ENCODE measurements at places on chromosomes 1 and 21.

- no peak for DNase-seq
These were observed 30.4 kb downstream of the ATP2B4 start for GRCh38 chr1:203656796-203657747.

DNA sequence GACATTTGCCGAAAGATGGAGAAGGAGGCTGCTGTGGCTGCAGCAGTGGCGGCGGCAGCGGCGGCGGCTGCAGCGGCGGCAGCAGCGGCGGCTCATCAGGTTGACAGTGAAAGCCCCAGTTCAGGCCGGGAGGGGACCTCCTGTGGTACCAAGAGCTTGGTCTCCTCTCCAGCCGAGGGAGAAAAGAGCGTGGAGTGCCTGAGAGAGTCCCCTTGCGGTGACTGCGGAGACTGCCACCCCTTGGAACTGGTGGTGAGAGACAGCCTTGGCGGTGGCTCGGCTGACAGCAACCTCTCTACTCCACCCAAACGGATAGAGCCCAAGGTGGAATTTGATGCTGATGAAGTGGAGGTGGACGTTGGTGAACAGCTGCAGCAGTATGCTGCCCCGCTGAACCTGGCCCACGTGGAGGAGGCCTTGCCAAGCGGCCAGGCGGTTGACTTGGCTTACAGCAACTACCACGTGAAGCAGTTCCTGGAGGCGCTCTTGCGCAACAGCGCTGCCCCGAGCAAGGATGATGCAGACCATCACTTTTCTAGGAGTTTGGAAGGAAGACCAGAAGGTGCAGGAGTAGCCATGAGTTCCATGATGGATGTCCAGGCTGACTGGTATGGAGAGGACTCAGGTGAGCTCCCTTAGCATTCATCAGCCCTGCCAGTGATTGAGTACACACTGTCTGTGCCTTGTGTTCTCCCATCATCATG, 6.3 kb downstream of the ZBTB8B start:
- peak; percentile 69 for DNase-seq

DNA sequence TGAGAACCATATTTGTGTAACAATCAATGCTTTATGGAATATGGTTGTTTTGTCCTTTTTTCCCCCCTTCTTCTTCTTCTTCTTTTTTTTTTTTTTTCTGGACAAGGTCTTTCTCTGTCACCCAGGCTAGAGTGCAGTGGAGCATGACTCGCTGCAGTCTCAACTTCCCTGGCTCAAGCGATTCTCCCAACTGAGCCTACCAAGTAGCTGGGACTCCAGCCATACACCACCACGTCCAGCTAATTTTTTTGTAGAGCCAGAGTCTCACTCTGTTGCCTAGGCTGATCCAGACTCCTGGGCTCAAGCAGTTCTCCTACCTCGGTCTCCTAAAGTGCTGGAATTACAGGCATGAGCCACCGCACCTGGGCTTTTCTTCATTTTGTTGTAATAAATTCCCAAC, 86.7 kb downstream of the FMN2 start:
- DNase-seq: no peak

DNA sequence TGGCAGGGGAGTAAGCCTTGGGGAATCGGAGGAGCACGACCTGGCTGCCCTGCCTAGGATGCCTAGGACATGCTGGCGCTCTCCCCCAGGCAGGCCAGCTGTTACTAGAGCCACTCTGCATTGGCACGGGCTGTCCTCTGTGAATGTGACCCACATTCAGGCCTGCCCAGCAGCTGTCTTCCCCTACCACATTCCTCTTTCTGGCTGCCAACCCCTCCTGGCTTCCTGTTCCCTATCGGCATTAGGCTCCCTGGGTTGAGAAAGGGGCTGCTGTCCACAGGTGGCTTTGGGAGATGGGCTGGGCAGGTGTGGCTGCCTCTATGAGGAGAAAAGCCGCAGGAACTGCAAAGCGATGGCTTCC, 2.3 kb upstream of the NFASC start:
- DNase-seq: peak; percentile 44
